CD8-positive, alpha-beta T cell (primary cell): ENCODE measurements at places on chromosomes 12 and 14.

DNA sequence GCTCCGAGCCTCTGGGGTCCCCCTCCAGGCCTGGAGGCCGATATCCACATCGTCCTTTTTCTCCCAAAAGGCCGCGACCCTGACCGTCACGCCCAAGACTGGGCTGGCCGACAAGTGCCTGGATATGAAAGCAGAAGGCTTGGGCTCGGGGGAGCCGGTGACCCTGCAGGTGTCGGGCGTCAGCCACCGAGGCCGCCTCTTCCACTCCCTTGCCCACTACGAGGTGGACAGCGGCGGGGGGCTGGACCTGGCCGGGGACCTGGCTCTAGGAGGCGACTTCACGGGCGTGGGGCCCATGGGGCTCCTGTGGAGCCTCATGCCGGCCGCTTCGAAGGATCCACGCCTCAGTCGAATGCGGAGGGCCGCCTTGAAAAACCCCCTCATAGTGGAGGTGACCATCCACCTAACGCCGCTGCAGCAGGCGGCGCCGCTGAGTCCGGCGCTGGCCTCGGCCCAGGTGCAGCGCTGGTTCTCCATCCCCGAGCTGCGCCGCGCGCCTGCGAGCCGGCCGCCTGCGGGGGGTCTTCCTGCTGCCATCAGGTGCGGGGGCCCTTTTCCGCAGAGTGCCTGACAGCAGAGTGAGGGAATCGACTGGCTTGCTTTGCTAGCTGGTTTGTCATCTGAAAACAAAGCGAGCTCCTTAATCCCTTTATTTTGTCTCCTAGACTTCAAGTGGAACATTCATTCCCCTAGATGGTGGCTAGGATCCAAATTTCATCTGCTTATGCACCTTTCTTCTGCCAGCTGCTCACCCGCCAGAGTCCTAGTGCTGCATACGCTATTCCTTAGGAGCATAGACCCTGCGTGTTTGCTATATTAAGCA is 10.6 kb upstream of the DNAL1 start:
- DNase-seq = peak; percentile 12

DNA sequence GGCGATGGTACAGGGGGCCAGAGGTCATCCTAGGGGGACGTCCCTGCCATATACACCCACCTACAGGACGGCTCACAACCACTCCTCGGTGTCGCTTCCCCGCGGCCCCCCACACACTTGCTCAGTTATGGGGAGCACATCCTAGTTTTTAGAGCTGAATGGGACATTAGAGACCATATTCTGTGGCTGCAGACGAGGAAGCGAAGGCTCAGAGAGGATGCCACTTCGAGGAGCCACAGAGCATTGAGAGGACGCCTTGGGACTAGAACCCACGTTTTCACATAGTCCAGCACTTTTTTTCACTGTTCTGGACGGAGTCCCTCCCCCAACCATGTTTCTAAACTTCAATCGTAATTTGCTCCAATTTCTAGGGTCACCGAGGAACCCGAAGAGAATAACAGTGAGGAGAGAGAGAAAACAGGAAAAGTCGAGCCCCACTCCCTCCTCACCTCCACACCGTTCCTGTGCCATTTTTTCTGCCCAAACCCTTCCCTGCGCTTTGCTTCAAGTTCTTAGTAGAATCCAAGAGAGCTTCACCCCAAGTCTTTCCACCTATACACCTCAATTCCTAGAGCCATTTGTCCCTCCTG is 641 bp upstream of the ASCL1 start:
- no peak for DNase-seq

DNA sequence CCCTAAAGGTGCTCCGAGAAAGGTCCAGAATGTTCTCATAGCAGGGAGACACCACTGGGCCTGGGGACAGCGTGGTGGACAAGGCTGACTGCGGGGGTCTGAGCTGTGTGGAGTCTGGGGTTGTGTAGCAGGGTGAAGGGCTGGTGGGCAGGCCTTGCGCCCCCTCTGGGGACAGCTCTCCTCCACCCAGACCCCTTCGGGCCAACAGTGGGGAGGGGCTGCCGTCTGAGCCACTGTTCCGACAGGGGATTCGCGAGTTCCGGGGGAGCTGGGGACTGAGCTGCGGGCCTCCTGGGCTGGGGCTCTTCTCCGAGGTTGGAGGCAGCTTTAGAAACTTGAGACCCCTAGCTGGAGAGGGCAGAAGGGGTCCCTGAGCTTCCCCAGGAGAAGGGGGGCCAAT is 32.1 kb downstream of the NCKAP5L start:
- no peak for DNase-seq

DNA sequence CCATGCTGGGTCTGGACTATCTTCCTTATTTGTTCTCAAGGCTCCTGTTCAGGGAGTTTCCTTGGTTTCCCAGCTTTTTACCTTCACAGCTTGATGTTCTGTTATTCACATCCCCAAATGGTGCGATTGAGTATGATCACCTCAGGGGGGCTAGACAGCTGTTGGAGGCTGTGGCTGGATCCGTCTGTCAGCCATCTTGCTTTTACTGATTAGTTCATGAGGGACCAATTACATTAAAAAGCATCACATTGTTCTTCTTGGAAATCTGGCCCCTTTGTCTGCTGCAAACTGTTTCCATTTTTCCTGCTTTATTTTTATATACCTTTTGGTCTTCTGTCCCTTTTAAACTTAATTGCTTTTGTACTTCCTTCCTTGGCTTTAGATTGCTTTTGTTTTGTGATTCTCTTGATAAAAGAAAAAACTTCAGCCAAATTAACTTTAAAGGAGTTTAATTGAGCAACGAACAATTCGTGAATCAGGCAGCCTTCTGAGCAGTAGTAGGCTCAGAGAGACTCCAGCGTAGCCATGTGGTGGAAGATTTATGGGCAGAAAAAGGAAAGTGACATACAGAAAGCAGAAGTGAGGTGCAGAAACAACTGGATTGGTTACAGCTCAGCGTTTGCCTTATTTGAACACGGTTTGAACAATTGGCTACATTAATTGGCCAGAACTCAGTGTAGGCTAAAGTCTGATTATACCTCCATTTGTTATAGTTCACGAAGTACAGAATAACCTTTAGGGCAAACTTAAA is 208.7 kb downstream of the AEBP2 start:
- no peak for DNase-seq

GRCh38 chr12:5881666-5882065 is 63.4 kb downstream of the ANO2 start:
- DNase-seq = no peak

DNA sequence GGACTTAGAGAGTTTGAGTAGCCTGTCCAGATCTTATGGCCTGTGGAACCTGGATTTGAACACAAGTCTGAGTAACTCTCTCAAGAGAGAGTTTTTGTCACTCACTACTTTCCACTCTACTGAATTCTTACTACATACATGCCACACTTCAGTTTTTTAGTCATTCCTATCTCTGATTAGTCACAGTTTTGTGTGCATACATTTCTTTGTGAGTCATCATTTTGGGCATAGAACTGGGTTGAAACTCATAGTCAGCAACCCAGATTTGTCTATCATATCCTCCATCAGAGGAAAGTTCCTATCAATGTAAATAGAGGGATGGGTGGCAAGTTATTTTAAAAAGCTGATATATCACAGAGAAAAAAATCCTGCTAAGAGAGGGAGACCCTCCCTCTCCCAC is 42.9 kb downstream of the FLRT2 start:
- no peak for DNase-seq

GRCh38 chr14:90060965-90061684 is 669 bp upstream of the KCNK13 start:
- DNase-seq = no peak

DNA sequence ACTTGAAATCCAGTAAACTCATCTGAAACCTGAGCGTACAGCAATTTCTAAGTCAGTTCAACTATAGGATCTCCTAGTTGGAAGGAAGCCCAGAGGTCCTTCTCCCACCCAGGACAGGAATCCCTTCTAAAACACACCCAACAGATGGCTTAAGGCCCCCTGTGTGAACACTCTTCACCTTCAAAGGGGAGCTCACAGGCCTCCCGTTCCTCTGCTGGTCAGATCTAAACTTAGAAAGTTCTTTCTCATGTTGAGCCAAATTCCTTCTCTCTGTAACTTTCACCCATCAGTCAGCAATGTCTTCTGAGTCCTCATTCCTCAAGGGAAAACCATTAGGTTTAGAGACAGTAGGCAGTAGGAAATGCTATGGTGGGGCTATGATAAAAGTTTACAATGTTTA is 355.2 kb downstream of the PCNX1 start:
- DNase-seq = no peak

DNA sequence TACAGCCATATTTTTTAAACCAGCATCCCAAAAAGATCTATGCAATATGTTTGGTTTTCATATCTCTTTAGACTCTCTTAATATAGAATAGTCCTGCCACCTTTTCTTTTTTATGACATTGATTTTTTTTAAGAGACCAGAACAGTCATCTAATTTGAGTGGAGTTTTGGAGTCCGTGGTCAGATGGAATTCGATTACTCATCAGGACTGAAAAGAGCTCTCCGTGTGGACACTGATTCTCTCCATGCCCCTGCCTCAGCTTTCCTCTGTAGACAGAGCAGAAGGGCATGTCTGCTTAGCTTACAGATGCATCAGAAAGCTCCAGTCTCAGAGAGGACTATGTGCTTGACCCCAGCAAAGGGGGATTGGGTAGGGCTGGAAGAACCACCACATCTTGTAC is 27.8 kb downstream of the SMCO2 start:
- no peak for DNase-seq

GRCh38 chr14:67987606-67988005 is 168.0 kb downstream of the RAD51B start:
- DNase-seq = no peak

DNA sequence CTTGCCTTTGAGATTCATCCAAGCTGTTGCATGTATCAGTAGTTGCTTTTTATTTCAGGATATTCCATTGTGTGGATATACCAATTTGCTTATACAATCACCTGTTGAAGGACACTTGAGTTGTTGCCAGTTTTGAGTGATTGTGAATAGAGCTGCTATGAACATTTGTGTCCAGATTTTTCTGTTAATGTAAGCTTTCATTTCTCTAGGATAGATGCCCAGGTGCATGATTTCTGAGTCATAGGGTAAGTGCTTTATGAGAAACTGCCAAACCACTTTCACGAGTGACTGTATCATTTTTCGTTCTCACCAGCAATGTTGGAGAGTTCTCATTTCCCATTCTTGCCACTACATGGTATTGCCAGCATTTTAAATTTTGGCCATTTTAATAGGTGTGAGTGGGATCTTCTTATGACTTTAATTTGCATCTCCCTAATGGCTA is 434.6 kb upstream of the RGS6 start:
- DNase-seq = no peak

GRCh38 chr14:56664811-56665421 is 85.3 kb downstream of the TMEM260 start:
- DNase-seq = no peak

GRCh38 chr12:99387661-99388060 is 259.9 kb upstream of the GARIN6 start:
- no peak for DNase-seq

DNA sequence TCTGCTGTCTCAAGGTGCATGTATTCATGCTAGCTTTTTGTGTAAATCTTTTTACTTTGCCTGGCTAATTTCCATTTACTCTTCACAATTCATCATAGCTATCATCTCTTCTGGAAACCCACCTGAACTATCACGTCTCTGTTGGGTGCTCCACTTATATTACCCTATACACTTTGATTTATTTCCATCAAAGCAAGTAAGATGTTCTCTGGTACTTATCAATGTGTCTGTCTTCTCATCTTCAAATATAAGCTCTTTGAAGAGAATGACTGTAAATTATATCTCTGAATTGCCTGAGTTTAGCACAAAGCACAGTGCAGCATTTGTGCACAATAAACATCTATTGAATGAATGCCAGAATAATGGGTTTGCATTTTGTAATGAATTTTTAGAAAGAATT is 1129.7 kb downstream of the LRFN5 start:
- no peak for DNase-seq

GRCh38 chr14:21015312-21015711 is 9.5 kb downstream of the NDRG2 start:
- DNase-seq = no peak

GRCh38 chr12:65566751-65567150 is 257.5 kb upstream of the HMGA2 start:
- DNase-seq = no peak

GRCh38 chr14:95069018-95069417 is 88.3 kb downstream of the DICER1 start:
- no peak for DNase-seq

DNA sequence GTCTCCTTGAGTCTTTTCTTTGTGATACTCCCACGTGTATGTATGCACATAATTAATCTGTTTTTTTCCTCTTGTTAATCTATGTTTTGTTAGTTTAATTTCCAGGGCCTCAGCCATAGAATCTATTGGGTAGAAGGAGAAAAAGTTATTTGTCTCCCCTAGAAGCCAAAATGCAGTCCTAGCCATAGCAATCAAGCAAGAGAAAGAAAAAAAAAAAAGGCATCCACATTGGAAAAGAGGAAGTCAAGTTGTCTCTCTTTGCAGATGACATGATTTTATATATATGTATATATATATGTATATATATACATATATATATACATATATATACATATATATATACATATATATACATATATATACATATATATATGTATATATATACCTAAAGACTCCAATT is 25.4 kb upstream of the ETV6 start:
- no peak for DNase-seq

- DNase-seq = no peak
Measured at GRCh38 chr12:128820723-128821432, 2.9 kb downstream of the SLC15A4 start.

GRCh38 chr14:25526290-25526689 is 476.3 kb upstream of the STXBP6 start:
- DNase-seq = no peak

- DNase-seq = no peak
Measured at GRCh38 chr12:89827592-89827991, 119.0 kb upstream of the ATP2B1 start.

GRCh38 chr14:103521438-103521950 is 1.1 kb downstream of the CKB start:
- no peak for DNase-seq

DNA sequence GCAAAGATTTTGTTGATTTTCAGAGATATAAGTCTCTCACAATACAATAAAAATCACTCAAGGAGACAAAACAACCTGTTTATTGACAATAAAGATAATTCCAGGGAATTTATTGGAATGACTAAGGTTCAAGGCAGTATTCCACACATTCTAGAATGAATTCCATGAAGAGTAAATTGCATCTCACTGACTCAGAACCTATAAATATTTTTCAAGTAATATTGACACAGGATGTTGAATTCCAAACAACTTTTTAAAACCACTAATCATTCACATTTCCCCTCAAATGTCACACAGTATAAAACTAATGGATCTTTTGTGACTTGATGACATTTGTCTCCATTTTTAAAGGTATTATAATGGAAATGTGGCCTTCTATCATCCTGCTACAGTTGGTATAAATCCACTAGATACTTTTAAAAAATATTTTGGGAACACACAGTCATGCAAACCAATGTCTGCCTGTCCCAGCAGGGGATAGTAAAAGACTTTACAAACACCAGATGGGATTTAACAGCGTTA is 42.1 kb upstream of the LGR5 start:
- no peak for DNase-seq

- DNase-seq = peak; percentile 26
Measured at GRCh38 chr14:61281186-61281947, at the start of gene TMEM30B. TSS of gene TMEM30B (minus strand) at chr14:61281338. CDS start at chr14:61281147, 191 bp downstream.

GRCh38 chr12:121038861-121039668 is at the start of gene OASL:
TSS of gene OASL (minus strand) at chr12:121039246. CDS start at chr12:121038971, 275 bp downstream.
- DNase-seq = peak; percentile 51
